NCI-H748 treated with DMSO at 0.1 percent for 48 hours (cell line): ENCODE measurements at places on chromosomes 12 and 14.

GRCh38 chr14:91753501-91754128 lies 21.7 kb upstream of the CATSPERB start:
- DNase-seq = no peak

GRCh38 chr12:4802841-4803240 lies 82.6 kb downstream of the GALNT8 start:
- DNase-seq = no peak

DNA sequence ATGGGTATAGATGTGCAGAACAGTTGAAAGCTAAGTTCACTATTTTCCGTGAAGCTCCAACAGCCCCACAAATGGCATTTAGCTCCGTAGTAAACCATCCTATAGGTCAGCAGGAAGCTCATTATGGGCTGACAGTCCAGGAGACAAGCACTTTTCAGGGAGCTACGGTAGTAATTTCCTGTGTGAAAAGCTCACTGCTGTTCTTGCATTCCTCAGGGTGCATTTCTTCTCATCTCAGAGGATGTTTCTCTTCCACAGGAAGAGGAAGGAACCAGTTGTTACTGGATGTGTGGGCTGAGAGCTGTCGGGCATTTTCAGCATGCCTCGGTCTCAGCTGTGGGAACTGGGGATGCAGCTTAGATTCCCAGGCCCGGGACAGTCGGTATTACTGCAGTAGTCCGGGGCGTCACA lies 72.8 kb downstream of the GALNT4 start:
- DNase-seq = no peak

DNA sequence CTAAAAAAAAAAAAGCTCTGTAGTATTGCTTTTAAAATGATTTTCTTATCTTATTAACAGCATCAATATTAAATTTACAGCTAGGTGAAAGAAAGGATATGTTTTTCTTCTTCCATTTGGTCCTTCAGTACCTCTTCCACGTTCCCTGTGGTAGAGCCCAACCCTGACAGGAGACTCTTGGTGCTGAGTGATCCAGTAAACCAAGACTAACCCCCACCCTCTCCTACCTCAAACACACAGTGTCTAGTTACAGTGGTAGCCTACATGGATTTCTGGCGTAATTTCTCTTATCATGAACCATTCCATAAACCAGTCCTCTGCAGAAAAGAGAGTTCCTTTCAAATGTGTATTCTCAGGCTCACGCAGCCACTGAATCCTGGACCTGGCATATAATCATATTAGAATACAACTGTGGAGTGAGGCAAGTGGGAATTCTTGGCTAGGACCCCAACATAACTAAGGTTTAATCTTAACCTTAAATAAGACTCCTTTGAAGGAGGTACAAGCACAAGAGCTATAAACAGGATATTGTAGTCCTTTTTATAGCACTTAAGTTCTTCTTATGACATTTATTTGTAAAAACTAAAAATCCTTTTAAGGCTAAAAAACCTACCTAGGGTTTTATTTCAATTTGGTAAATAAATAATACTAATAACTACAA lies 27.1 kb downstream of the TXNRD1 start:
- no peak for DNase-seq

DNA sequence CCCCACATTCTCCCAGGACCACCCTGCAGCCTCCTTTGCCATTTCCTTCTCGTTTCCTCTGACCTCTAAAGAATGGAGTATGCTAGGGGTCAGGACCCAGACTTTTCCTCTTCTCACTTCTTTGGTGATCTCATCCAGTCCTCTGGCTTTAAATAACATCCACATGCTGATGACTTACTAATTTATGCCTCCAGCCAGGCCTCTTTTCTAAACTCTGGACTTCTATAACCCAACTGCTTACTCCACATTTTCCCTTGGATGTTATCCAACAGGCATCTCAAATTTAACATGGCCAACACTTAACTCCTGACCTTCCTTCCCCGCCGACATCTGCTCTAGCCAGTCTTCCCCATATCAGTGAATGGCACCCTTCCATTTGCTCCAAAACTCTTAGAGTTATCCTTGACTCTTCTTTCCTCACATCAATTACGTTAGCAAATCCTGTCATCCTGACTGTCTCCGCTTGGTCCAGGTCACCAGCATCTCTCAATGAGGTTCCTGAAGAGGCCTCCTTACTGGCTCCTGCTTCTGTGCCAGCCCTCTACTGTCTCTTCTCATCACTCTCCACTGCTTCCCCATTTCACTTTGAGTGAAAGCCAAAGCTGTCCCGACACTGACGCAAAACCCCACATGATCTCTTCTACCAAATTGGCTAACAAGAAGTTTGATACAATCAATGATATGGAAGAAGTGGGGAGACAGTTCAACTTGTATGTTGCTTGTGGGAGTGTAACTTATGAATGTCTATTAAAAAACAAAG lies 42.7 kb downstream of the TMBIM6 start:
- DNase-seq = no peak

GRCh38 chr12:84641940-84642545 lies 270.6 kb downstream of the SLC6A15 start:
- DNase-seq = no peak

- no peak for DNase-seq
These were observed 22.8 kb upstream of the NPFF start for GRCh38 chr12:53530061-53530460.

- DNase-seq = no peak
These were observed 2.4 kb downstream of the RNASE8 start for GRCh38 chr14:21059842-21060613.

DNA sequence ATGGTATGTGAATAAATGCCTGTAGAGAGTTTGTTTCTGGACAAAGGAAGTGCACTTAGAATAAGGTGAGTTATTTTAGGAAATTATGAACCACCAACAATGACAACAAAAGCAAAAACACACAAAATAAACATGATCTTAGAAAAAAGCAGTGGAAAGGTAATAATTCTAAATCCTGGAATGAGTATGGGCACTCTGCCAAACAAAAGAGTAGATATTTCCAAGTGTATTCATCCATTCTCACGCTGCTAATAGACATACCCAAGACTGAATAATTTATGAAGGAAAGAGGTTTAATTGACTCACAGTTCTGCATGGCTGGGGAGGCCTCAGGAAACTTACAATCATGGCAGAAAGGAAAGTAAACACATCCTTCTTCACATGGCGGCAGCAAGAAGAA lies 269.3 kb upstream of the NPAS3 start:
- DNase-seq = no peak

GRCh38 chr12:28583701-28584261 lies 393.5 kb downstream of the CCDC91 start:
- no peak for DNase-seq

DNA sequence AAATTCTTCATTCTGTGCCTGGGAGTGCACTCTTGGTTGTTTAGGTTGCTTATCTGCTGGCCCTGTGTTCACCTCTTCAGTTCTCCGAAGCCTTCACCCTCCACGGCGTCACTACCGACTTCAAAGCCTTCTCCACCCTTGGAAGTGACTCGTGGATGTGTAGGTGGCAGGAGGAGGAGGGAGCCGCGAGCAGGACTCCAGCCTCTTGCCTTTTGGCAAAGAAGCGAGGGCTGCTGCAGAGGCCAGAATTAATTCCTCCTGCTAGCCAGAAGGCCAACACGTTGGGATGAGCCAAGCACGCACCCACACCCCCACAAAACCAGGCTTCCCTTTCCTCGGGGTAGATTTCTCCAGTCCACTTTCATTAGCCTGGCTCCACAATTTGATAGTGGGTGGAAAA lies 86.5 kb downstream of the TBX5 start:
- no peak for DNase-seq

DNA sequence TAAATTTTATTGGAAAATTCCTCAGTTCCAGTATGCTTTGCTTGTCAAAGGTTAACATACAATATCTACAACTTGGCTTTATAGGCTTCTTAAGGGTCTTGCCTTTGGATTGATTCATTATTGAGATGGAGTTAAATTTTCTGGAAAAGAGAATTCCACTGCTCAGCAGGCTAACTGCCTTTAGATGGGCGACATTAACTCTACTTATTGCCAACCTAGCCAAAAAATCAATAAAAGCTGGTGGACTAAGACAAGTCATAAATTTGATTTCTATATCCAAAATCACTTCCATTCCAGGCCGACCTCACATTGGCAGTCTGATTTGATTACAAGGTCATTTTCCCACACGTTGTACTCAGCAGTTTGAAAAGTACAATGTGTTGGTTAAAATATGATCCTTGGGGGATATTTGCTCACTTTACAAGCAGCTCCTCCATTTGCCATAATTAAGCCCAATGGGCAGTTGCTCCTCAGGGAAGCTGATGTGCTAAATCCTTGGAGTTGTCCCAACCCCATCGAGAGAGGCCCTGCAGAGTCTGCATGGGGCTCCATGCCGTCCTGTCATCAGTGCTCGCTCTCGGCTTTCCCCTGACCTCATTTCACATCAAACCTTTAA lies 36.1 kb upstream of the CRY1 start:
- DNase-seq = no peak

GRCh38 chr14:20754308-20754707 lies 8.6 kb downstream of the EDDM3A start:
- no peak for DNase-seq

GRCh38 chr12:69836015-69836414 lies 11.0 kb downstream of the MYRFL start:
- DNase-seq = no peak

DNA sequence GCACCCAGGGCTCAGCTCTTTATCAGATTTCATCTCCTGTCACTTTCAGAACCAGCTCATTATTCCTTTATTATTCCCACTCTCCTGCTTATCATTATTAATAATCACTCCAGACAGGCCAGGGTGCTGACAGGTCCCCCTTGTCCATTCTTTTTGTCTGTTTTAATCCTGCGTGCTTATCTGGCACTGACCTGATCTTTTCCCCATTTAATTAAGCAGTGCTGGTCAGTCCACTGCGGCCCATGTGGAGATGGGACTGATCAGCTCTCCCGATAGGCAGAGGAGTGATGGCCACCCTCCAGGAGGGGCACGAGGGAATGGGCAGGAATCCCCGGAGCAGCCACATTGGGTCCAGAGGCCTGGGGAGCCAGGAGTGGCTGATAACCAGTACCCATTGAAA lies 55.5 kb upstream of the GPATCH2L start:
- DNase-seq = no peak

DNA sequence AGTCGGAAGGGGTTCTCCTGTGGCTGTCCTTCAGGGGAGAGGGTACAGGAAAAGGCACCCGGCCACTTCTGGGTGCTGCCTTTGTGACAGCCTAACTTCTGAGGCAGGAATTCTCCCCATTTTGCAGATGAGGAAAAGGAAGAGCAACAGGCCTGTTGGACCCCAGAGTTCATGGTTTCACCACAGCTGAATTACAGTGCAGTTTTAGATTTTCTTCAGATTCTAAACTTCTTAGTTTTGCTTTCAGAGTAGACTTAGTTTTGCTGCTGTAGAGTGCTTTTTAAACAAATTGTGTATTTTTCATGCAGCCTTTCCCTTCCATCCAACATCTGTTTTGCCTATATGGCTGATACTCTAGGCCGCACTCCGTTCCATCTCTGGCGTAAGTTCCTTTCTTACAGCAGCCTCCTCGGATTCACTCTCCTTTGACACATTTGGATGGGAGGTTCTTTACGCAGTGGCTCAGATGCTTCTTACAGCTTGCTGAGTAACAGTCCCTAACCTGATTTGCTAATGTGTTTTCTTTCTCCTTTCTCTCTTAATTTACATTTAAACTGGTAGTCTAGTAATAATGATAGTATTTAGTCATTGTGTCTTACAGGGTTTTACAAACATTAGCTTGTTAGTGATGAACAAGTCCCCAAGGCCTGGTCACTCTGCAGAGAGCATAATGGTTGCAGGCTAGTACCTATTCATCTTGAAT lies 7.8 kb downstream of the TRAF3 start:
- DNase-seq = no peak

DNA sequence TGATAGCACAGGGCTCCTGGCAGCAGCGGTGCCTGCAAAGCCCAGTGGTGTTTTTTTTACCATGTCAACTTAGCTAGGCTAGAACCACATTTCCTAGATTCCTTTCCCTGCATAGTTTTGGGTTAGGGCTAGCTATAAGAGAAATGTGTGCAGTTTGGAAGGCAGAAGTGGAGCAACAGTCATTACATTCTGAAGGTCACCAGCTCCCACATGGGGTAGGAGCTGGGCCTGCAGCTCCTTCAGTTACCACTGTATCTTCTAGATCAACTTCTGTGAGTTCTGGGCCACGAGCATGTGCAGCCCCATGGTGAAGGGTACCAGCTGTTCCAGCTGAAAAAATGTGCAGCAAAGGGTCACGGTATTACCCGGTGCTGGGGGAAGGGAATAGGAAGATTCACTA lies 2.3 kb upstream of the SLC25A3 start:
- no peak for DNase-seq

GRCh38 chr12:69875416-69875935 lies 50.4 kb downstream of the MYRFL start:
- DNase-seq = no peak

- no peak for DNase-seq
These were observed 45.2 kb upstream of the FKBP4 start for GRCh38 chr12:2749580-2749979.

DNA sequence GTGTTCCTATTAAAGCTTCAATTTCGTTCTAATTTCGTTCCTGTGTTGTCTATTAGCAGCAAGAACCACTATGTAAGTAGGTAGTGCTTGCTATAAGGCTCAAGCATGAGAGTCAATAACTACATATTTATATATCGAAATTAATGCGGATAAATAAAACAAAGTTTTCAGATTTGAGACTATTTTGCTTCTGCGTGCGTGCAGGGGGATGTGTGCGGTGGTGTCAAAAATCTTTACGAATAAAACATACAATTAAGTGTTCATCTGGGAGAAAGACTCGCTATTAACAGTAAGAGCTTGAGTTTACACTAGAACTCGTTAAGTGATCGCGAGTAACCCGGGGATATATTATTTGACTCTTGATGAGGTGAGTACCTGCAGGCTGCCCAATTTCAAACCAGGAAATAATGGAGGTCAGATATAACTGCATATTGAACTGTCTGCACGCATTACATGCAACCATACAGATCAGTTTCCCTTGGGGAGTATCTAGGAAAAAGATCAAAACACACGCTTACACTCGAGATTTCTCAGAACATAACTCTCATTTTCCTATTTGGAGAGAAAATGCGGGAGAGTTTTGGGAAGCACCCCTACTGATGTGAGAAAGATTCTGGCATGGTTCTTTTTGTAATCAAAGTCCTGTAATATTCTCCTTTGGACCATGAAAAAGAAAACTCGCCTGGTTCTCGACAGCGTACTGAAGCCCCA lies 813 bp downstream of the TWF1 start:
- no peak for DNase-seq

GRCh38 chr12:24544368-24544767 lies 404.5 kb downstream of the BCAT1 start:
- DNase-seq = no peak

GRCh38 chr14:20482382-20482781 lies 13.2 kb downstream of the PNP start:
- no peak for DNase-seq

GRCh38 chr14:29028973-29029582 lies 262.5 kb downstream of the FOXG1 start:
- no peak for DNase-seq

- peak; percentile 60 for DNase-seq
These were observed at the start of gene DACT1 for GRCh38 chr14:58637391-58638230. Gene DACT1, plus strand, starts transcription at chr14:58637962. Its CDS starts 241 bp downstream, at chr14:58638203.
